ENCODE measurements at places on chromosomes 12 and 14. TPM values are rescaled to one million over a fixed set of nuclear protein-coding genes. Genes with fewer than 3 reads are reported as not detected.

The STXBP6 gene
- total RNA-seq = 67.5 TPM

The EPYC gene
- not detected for total RNA-seq

The TAS2R42 gene
- total RNA-seq = not detected

The RIMBP2 gene
- total RNA-seq = 0.81 TPM

The TRAF3 gene
- 19.5 TPM for total RNA-seq

GRCh38 chr14:74525361-74525851 is 31.8 kb downstream of the ISCA2 start:
- peak; percentile 69 for DNase-seq

DNA sequence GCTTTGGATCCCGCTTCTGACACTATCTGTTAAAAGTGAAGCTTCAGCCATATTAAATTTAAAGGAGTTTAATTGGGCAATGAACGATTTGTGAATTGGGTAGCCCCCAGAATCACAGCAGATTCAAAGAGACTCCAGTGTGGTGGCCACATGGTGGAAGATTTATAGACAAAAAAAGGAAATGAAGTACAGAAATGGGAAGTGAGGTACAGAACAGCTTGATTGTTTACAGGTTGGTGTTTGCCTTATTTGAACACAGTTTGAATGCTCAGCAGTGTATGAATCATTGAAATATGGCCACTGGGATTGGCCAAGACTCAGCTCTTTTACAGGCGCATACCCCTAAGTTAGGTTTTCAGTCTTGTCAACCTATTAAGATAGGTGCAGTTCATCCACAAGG is 21.9 kb downstream of the CCDC91 start:
- no peak for DNase-seq

DNA sequence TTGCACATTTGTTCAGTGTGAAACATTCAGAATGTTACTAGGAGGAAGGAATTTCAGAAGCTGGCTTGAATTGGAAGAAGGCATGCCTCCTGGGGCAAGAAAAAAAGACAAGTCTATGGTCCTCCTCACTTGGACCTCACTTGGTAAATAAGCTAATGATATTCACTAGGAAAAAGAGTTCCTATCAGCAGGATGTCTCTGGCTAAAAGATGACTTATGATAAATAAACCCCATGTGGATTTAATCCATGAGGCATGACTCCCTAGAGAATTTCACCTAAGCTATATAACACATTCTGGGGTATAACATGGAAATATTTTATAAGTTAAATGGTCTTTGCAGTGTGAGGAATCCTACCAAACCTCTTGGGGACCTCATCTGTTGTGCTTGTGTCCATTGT is 199.9 kb downstream of the LRIG3 start:
- DNase-seq = no peak

- no peak for DNase-seq
Observed at GRCh38 chr12:80400571-80400991, 43.5 kb upstream of the PTPRQ start.
